Omental fat pad (tissue), 4 donors: ENCODE measurements at places on chromosomes 4 and X. TPM values are rescaled to one million over a fixed set of nuclear protein-coding genes. Genes with fewer than 3 reads are reported as not detected.

The ADH1B gene
- 4,408 TPM for total RNA-seq

The ANAPC4 gene
- 25.6 TPM for total RNA-seq

The MAGEA1 gene
- total RNA-seq: not detected

The PDE6B gene
- total RNA-seq: 2.5 TPM

The TET2 gene
- total RNA-seq: 17.7 TPM

The BANK1 gene
- total RNA-seq: 3.2 TPM

The IQSEC2 gene
- total RNA-seq: 12.2 TPM

The MFAP3L gene
- 14.2 TPM for total RNA-seq

The GIMD1 gene
- not detected for total RNA-seq

The SRPK3 gene
- total RNA-seq: 0.19 TPM

The TEX11 gene
- not detected for total RNA-seq

The USP27X gene
- 2.0 TPM for total RNA-seq

The NIPAL1 gene
- total RNA-seq: not detected

The CENPI gene
- 1.2 TPM for total RNA-seq

The UBL4A gene
- 21.3 TPM for total RNA-seq

- DNase-seq: no peak
These were observed 31.4 kb upstream of the SPATA4 start for GRCh38 chr4:176226736-176227135.

DNA sequence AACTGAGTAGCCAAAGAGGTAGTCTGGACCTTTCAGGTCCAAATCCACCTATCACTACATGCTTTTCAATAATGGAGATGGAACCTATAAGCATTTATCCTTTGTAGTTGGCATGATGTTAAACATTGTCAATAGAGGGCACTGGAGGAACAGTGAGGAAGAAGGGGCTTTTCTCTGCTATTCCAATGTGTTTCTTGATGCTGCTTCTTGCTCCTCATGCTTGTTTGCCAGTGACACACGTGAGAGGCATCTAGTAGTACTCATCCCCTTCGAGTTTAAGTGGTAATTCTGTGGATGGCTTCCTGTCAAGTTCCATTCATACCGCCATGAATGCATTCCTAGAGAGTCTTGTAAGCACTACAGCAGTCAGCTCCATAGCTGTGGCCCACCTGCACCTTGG lies 84.0 kb downstream of the NAA11 start:
- no peak for DNase-seq

- no peak for DNase-seq
These were observed 100.7 kb downstream of the PTTG2 start for GRCh38 chr4:38060829-38061431.

GRCh38 chr4:138259271-138259670 lies 17.1 kb upstream of the SLC7A11 start:
- DNase-seq: no peak

- no peak for DNase-seq
These were observed 178.4 kb upstream of the GPRIN3 start for GRCh38 chr4:89486042-89486441.

DNA sequence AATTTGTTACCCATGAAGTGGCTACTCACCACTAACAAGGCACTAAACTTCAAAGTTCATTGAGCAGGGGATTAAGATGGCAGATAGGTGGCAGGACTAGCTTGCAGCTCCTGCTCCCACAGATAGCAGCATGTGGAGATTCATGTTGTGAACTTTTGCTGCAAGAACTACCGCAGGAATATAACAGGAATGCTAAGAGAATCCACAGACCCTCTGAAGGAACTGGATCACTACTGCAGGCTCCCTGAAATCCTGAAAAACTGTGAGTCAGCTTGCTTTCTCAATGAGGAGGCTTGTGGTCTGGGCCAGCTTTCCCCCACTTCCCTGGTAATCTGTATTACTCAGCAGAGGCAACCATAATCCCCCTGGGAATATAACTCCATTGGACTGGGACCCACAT lies 118.5 kb upstream of the VCX2 start:
- no peak for DNase-seq

DNA sequence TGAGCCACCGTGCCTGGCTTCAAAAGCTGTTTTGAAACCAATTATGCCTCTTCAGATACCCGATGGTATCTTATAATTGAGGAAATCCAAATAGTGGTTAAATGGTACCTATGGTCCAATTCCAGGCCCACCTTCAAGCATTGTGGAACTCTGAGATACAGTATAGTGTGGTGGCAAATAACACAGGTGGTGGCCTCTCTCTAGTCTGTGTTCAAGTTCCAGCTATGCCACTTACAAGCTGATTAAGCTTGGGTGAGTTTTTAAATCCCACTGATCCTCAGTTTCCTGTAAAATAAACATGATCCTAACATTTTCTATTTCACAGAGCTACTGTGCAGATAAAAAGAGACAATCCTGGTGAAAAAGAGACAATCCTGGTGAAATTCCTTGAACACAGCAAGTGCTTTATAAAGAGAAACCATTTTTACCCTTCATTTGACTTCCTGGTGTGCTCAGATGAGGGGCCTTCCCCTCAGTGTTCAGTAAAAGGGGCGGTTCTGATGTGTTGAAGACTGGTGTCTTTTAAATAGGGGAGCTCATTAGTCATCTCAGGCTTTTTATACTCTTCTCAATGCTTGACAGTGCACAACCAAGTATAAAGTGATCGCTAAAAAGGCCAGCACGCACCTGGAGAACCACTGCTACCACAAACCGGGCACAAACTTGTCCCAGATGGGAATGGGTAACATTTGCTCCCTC lies 30.8 kb upstream of the CD40LG start:
- DNase-seq: no peak

GRCh38 chrX:96373047-96373355 lies 311.6 kb upstream of the DIAPH2 start:
- DNase-seq: no peak

- DNase-seq: no peak
These were observed 5.0 kb downstream of the GPR78 start for GRCh38 chr4:8585186-8585585.

GRCh38 chr4:158161551-158162354 lies 11.1 kb downstream of the GASK1B start:
- no peak for DNase-seq

DNA sequence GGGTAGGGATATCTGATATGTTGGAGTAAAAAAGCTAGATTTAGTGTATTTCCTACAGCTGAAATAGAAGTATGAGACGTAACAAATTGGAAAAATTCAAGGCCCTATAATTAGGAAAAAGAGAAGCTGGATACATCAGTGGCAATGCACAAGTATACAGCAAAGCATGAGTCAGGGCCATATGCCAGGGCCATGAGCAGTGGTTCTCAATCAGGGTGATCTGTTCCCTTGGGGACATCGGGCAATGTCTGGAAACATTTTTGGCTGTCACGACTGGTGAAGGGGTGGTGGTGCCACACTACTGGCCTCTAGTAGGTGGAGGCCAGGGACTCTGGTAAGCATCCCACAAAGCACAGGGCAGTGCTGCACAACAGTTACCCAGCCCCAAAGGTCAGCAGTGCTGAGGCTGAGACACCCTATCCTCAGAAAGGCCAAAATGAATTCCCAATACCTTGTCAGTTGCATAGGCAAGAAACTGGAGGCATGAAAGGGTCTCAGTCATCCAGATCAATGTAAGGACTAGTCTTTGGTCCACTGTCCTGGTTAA lies 36.8 kb upstream of the NAP1L5 start:
- DNase-seq: no peak

- no peak for DNase-seq
These were observed 27.1 kb upstream of the XK start for GRCh38 chrX:37658343-37659030.

- no peak for DNase-seq
These were observed 917 bp downstream of the PCDH18 start for GRCh38 chr4:137531168-137531985.

GRCh38 chr4:4847011-4847410 lies 12.5 kb upstream of the MSX1 start:
- no peak for DNase-seq

DNA sequence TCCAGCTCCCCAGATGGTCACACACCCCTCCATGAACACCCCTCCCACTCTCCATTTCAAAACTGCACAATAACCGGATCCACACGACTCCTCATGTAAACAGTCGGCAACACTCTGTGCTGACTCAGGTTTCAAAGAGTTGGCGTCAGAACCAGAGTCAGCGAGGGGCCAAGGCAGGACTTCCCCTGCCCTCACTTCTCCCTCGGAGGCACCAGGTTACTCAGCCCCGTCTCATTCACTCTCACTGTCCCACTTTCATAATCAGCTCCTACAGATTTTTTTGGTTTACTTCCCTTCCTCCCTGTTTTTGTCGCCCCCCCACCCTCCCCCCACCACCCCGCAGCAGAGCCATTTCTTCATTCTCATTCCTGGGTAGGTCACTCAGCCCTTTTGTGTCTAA lies 2.7 kb upstream of the TIMP1 start:
- no peak for DNase-seq

DNA sequence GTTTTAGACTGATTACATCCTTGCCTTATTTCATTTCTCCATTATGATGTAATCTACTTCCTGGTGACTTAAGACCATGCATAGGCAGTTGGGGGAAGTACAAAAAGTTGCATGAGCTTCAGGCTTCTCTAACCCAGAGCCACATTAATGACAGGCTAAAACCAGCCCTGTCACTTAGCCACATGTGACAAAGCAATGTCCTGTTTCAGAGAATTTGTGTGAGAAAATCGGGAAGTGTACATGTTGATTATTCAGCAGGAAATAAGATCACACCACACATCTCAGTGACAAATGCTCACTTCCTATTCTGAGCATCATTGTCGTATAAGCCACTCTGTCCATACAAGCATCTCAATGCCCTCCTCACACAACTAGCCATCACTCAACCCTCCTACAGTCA lies 98.5 kb upstream of the MAGEB16 start:
- DNase-seq: no peak

DNA sequence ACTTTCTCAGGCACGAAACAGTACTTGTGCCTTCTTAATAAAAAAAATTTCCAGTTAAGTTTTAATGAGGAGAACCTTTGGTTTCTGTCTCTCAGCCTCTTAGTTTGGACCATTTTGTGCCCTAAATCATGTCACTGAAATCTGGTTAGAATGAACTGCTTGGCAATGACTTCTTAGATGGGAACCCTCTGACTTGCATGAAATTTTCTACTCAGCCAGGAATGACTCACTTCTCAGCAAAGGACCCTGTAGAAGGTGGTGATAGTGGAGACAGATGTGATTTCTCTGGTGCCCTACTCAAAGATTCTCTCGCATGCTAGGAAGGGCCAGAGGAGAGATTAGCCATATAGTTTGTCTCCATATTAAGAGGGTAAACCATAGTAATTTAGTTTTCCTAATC lies 50.5 kb downstream of the RASL11B start:
- DNase-seq: no peak

GRCh38 chr4:76527666-76528065 lies 92.6 kb downstream of the SHROOM3 start:
- no peak for DNase-seq

DNA sequence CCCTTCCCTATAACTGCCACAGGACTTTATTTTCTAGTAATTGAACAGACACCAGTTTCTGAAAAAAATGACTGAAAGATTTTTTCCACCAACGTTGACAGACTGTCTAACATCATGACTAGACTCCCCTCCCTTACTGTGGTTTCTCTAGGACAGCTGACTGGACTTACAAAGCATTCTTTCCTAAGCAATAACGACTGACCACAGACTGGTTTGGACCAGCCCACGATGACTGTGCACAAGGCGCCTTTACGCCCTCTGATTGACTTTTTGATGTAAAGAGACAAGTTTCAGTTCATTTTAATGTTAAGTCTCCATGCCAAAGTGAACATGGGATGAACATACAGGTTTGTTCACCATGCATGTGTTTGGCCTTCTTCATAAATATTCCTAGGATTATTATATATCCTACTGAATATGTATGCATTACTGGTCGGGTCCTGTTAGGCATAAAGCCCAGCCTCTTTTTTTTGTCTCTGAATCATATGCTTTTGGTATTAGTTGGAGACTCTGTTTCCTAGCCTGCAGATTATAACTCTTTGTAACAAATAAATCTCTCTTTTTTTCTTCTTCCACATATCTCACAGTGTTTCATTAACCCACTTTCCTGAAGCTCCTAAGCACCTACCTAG lies 50.5 kb upstream of the UGT2B4 start:
- DNase-seq: no peak

GRCh38 chr4:177308847-177309521 lies 690 bp upstream of the NEIL3 start:
- no peak for DNase-seq

DNA sequence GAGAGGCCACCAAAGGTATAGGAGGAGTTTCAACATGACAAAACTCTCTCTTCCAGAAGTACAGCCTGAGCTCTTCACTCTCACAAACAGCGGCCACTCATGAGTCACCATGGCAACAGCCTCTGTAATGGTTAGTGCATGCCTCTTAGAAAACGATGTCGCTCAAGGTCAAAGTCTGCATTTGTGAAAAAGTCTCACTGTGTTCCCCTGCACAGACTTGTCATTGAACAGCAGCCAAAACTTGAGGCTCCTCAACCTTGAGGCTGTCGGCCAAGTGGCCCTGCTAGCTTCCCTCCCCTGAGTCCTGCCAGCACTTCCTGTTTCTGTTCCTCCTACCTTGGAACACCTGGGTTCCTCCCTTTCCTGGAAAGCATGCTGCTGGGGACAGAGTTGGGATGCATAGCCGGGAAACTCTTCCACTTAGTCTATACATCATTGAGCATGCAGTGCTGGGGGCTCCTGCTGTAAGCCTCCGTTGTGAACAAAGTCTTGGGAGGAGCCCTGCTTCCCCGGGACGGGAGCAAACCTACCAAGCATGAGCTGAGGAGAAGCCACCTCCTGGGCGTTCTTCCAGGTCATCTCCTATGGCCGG lies 66.6 kb downstream of the ING2 start:
- no peak for DNase-seq

DNA sequence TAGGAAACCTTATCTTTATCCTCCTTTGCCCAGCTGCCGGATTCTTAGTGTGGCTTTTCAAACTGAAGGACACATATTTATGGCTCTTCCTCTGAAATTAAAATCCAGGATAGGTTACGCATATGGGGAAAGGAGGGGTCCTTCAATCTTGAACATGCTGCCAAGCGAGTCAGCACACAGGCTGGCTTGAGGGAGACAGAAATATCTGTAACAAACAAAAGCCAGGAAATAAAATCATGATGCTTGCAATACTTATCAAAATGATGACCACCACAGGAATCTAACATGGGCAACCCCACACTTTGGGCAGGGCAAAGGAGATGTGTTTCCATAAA lies 196.4 kb upstream of the LDB2 start:
- no peak for DNase-seq

GRCh38 chrX:28347476-28347875 lies 239.8 kb upstream of the IL1RAPL1 start:
- no peak for DNase-seq

DNA sequence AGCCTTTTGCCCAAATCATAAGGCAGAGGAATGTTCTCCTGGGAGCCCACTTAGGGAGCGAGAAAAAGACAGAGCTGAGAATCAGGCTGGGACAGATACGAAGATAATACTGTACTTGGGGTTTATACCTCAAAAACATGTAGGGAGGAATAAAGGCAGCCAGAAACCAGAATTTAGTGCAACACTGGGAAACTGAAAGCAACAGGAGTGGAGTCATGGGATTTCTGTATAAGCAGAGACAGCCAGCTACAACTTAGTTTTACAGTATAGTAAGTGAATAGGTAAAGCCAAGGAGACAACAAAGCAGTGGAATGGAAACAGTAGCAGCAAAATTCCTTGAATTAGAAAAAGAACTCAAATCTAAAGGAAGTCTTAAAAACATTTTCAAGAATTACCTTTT lies 413.2 kb downstream of the FAT4 start:
- no peak for DNase-seq
